ENCODE measurements at places on chromosomes 12 and 14. TPM values are rescaled to one million over a fixed set of nuclear protein-coding genes. Genes with fewer than 3 reads are reported as not detected.
A peak's percentile ranks its signal among the peaks of the same experiment; 100 is the strongest.

- H3K36me3 ChIP-seq = no peaks in the 10 kb centered on the region
- DNase-seq = no peak
- H3K4me3 ChIP-seq = no peak overlapping the region
- H3K4me1 ChIP-seq = no peaks in the 10 kb centered on the region
Measured at GRCh38 chr12:94602024-94602423, 48.3 kb downstream of the TMCC3 start.

DNA sequence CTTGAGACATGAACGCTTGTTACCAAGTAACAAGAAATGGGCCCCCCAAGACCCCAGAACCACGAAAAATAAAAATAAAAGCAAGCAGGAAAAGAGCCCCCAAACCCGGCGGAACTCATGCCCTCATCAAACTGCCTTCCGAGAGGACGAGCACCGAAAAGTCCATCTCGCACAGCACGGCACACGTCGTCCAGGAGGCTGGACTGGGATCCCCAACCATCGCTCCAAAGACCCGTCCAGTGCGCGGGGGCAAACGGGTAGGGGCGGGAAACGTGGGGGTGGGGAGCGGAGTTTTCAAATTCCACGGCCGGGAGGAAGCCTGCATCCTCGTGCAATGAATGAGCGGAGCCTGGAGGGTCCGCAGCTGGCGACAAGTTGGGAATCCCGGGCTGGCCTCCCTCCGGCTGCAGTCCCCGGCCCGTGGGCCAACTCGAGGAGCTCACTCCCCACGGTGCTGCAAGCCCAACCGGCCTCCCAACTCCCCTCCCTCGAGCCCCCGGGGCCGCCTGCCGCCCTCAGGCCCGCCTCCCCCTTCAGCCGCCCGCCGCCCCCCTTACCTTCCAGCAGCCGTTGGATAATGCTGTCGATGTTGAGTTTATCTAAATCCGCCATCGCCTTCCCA lies 484 bp downstream of the PPP1CC start:
- no peaks in the 10 kb centered on the region for H3K27me3 ChIP-seq
- peaks cover 52% of the 10 kb centered on the region for H3K4me1 ChIP-seq
- peak overlapping the region; percentile 100 for H3K4me3 ChIP-seq
- no peak for DNase-seq
- H3K27ac ChIP-seq = peak overlapping the region; percentile 99

- H3K36me3 ChIP-seq = no peaks in the 10 kb centered on the region
- DNase-seq = no peak
- no peak overlapping the region for H3K27ac ChIP-seq
- H3K4me3 ChIP-seq = no peak overlapping the region
- peaks cover under 1% of the 10 kb centered on the region for H3K4me1 ChIP-seq
Measured at GRCh38 chr14:68939893-68940613, 39.0 kb downstream of the ACTN1 start.

GRCh38 chr14:34354556-34354955 lies 107.5 kb downstream of the SPTSSA start:
- H3K27me3 ChIP-seq = peaks cover 2% of the 10 kb centered on the region
- H3K27ac ChIP-seq = no peak overlapping the region
- no peak for DNase-seq
- no peaks in the 10 kb centered on the region for H3K4me1 ChIP-seq

DNA sequence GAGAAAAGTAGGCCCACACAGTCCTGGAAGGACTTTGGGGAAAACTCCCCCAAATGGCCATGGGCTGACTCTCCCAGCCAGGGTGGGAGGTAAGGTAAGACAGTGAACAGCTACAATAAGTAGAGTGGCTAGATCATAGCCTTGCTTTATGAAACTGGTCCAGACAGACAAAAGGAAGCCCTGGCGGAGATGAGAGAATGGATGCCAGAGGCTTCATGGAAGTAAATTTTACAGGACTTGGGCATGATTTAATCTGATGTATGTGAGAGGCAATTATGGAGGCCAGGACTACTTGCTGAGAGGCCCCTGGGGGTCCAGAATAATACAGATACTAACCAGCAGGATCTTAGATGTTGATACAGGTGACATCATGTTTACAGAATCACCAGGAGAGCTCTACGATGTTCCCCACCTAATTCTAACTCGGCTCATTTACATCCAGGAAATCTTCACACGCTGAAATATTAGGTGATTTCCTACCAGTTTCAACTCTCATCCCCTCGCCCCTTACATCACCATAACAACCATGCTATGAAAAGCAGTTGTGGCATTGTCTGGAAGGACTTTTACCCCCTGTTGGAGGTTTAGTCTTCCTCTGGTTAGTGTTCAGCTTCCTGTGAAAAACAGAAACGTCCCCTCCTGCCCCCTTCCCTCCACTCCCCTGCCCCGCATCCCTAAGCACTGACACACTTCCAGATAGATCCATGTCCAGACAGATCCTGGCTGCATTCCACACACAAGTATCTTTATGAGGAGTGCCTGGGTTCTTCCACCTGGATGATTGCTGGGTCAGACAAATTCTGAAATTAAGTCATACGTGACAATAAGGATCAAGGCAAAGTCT lies 39.5 kb upstream of the NT5DC3 start:
- H3K36me3 ChIP-seq = no peaks in the 10 kb centered on the region
- H3K4me1 ChIP-seq = peaks cover 43% of the 10 kb centered on the region
- no peak overlapping the region for H3K4me3 ChIP-seq
- peaks cover 7% of the 10 kb centered on the region for H3K27me3 ChIP-seq

GRCh38 chr14:103030741-103031565 lies 26.4 kb downstream of the CDC42BPB start:
- no peak overlapping the region for H3K27ac ChIP-seq
- H3K4me3 ChIP-seq = no peak overlapping the region
- H3K4me1 ChIP-seq = no peaks in the 10 kb centered on the region

DNA sequence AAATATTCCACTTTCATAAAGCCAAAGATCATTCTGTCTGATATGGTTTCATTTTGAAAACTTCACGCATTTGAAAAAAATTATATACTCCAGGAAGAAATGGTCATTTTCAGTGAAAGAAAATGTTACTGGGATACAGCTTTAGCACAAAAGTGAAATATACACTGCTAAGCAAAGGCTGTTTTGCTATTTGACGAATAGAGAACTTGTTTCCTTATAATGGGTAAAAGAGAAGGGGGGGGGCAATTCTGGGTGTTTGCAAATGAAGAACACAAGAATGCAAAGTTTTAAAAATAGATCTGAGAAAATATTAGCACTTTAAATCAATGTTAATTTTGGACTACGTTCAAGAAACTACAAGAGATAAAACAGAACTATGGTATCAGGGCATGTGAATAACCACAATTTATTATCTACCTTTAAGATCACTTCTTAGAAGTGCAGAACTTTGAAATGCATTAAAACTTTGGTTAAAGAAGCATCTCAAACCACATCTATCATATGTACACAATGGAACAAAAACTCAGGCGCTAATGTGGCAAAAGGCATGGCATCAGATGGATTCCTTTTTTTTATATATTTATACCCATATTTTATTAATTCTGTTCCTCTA lies 51.1 kb downstream of the EFCAB11 start:
- H3K4me3 ChIP-seq = no peak overlapping the region
- peaks cover 15% of the 10 kb centered on the region for H3K4me1 ChIP-seq
- no peaks in the 10 kb centered on the region for H3K36me3 ChIP-seq
- peaks cover 5% of the 10 kb centered on the region for H3K27me3 ChIP-seq
- no peak for DNase-seq
- H3K27ac ChIP-seq = no peak overlapping the region

DNA sequence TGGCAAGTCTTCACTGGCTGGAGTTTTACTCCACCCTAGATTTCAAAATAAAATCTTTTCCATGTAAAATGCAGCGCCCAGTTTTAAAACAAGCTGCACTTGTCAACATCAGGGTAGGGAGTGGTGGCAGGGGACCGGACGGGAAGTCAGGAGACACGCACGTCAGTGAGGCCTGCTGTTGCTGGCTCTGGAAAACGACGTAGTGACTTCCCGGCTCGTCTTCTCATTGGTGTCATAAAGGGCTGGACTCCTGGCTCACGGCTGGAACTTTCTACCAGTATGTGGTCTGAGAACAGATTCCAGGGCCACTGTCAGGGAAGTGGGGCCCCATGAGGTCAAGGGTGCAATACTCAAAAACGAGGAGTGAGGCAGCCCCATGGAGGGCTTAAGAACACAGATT lies 64.2 kb upstream of the FOXN3 start:
- no peak overlapping the region for H3K27ac ChIP-seq
- no peaks in the 10 kb centered on the region for H3K27me3 ChIP-seq
- peaks cover 17% of the 10 kb centered on the region for H3K4me1 ChIP-seq
- H3K36me3 ChIP-seq = peaks cover 30% of the 10 kb centered on the region

GRCh38 chr14:96037891-96038557 lies 1.1 kb upstream of the C14orf132 start:
- H3K27me3 ChIP-seq = peaks cover 46% of the 10 kb centered on the region
- no peaks in the 10 kb centered on the region for H3K36me3 ChIP-seq
- H3K4me3 ChIP-seq = peak overlapping the region; percentile 41
- peaks cover 6% of the 10 kb centered on the region for H3K4me1 ChIP-seq

GRCh38 chr14:23379366-23380196 lies 2.7 kb downstream of the CMTM5 start:
- no peaks in the 10 kb centered on the region for H3K36me3 ChIP-seq
- H3K4me1 ChIP-seq = no peaks in the 10 kb centered on the region
- H3K27ac ChIP-seq = no peak overlapping the region

The GARIN6 gene
- not detected for total RNA-seq

The GRIN2B gene
- total RNA-seq = not detected

The IKBIP gene
- 36.5 TPM for total RNA-seq
